CD4-positive, alpha-beta T cell (primary cell): ENCODE measurements at places on chromosomes 7 and 10. TPM values are rescaled to one million over a fixed set of nuclear protein-coding genes. Genes with fewer than 3 reads are reported as not detected.

Gene GBF1
- total RNA-seq = 28.8 TPM

Gene LCOR
- total RNA-seq = 56.0 TPM

Gene CHST15
- total RNA-seq = 0.52 TPM

Gene MRC1
- total RNA-seq = 0.08 TPM

Gene CADPS2
- total RNA-seq = not detected

Gene SLC39A12
- not detected for total RNA-seq

Gene KRIT1
- total RNA-seq = 28.6 TPM

Gene C10orf67
- total RNA-seq = not detected

Gene MORN4
- total RNA-seq = 0.39 TPM

Gene EVX1
- 0.25 TPM for total RNA-seq

Gene PRPS1L1
- not detected for total RNA-seq

Gene BPGM
- total RNA-seq = 46.6 TPM

Gene PON1
- total RNA-seq = not detected

Gene NSUN6
- total RNA-seq = 27.2 TPM

Gene SCIN
- 0.08 TPM for total RNA-seq

Gene AKR1C4
- total RNA-seq = not detected

Gene CHST3
- total RNA-seq = not detected

Gene TSPAN13
- 0.25 TPM for total RNA-seq
